ENCODE measurements at places on chromosomes 1 and 21.

DNA sequence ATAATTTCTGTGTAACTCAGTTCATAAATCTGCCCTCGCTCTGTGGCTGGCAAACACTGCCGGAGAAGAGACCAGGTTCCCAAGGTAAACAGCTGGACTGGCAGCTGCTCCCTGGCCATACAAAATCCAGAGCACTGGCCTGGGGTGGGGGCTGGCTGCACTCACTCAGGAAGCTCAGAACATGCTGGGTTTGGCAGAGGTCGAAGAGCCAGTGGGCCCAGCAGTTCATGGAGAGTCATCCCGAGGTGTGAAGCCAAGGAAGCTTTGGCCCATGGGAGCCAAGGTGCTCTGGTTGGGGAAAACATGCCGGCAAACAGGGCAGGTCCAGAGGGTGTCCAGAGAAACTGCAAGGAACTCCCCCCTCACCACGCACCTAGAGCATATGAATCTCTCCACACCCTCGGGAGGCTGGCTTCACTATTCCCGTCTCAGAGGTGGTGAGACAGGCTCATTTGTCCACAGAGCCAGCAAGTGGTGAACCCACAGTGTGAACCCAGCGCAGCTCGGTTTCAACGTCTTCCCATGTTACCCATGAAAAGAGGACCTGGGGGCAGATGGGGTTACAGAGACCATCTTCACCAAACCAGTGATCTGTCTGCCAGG lies 102.4 kb downstream of the DMRTB1 start:
- no peak for DNase-seq

- DNase-seq = no peak
These were observed 37.2 kb downstream of the EGLN1 start for GRCh38 chr1:231384696-231385415.

DNA sequence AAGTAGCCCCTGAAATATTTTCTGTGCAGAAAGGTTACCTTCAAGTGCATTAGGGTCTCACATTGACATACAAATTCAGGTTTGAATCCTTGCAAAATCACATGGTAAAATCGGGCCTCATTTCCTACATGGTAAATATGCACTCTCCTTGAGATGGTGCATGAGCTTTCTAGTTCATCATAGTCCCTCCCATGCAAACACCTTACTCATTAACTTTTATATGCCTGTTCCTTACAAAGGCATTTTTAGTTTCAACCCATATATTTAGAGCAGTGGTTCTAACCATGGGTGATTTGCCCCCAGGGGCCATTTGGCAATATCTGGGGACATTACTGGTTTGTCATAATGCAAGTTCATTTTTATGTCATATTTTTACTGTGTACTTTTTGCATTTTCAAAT lies 37.2 kb downstream of the PBX1 start:
- DNase-seq = no peak

- DNase-seq = no peak
These were observed 854 bp upstream of the ZRANB2 start for GRCh38 chr1:71081697-71082080.

DNA sequence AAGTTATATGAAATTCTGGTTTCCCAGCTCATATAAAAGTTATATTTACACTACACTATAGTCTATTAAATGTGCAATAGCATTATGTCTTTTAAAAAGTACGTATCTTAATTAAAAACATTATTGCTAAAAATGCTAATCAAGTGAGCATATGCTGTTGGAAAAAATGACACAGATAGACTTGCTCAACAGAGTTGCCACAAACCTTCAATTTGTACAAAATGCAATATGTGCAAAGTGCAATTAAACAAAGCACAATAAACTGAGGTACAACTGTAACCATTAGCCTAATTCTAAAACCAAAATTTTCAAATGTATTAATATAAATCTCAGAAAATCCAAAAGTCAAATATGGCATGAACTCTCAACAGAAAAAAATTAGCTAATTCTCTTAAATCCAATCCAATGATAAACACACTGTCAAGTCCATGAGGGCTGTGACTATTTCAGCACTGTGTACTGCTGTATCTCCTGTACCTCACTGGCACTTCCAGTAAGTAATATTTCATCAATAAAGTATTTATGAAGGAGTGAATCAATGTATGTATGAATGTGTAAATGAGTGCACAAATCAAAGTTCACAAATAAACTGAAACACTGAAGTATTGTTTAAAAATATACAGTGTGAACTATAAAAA lies 116.3 kb downstream of the AKT3 start:
- no peak for DNase-seq

GRCh38 chr1:154445040-154445472 lies 39.9 kb downstream of the IL6R start:
- DNase-seq = peak; percentile 44

DNA sequence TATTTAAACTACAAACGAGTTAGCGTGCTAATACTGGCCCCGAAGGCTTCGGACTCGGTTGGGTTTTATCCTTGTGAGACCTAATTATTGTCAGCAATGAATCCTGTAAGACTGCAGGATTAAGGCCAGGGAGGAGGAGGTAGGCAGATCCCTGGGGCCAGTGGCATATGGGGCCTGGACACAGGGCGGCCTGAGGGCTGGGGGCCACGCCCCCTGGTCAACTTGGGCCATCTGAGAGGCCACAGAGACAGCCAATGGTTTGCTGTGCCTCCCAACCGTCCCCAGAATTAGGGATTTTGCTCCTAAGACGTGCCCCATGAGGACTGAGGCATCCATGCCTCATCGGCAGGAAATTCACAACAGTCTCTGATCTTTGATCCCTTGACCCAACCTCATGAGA lies 31.1 kb upstream of the DISP3 start:
- no peak for DNase-seq

GRCh38 chr1:154773551-154773950 lies 96.5 kb downstream of the KCNN3 start:
- DNase-seq = no peak

- DNase-seq = no peak
These were observed 29.3 kb upstream of the DDAH1 start for GRCh38 chr1:85494074-85494903.

GRCh38 chr21:24160528-24160927 lies 1446.8 kb downstream of the MRPL39 start:
- no peak for DNase-seq

DNA sequence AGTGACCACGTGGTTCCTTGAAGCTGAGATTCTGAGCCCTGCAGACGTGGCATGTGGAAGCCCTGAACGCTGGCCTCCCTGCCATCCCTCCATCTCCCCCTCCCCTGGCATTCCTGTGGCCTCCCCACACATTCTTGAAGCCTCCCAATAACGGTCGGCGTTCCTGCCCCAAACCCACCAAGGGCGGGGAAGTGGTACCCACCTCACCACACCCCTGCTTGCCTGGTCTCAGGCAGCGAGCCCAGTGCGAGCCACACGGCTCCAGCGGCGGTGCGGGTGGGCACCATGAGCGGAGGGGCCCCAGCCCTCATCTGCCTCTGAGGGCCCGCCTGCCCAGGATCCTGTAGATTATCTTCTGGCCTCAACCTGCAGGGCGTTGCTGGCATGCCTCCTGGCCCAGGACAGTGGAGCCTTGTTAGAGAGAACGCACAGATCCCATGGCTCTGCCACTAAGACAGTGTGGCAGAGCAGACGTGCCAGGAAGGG lies 20.6 kb upstream of the PRELP start:
- DNase-seq = no peak

Data from activated CD4-positive, alpha-beta T cell treated with anti-CD3 and anti-CD28 coated beads, Interleukin-2, amount 50 U/mL, for 48 hours (primary cell).